NCI-H1694 treated with DMSO at 0.1 percent for 48 hours (cell line): ENCODE measurements at places on chromosomes 1 and 21.

DNA sequence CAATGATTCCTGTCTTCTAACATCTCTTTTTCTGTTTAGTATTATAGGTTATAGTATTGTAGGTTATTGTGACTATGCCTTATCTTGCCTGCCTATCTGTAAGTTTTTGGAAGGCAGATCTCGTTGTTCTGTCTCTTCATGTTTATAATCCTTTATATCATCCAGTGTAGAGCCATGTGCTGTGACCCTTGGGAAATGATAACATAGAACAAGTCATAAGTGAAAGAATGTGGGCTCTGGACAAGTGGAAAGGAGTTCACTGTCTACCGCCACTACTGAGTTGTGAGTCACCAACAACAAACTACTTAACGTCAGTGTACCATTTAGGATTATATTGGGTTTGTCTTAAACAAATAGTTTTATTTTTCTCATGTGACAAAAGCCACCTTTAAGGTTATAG is 139.3 kb downstream of the LYPLAL1 start:
- DNase-seq, result no peak

DNA sequence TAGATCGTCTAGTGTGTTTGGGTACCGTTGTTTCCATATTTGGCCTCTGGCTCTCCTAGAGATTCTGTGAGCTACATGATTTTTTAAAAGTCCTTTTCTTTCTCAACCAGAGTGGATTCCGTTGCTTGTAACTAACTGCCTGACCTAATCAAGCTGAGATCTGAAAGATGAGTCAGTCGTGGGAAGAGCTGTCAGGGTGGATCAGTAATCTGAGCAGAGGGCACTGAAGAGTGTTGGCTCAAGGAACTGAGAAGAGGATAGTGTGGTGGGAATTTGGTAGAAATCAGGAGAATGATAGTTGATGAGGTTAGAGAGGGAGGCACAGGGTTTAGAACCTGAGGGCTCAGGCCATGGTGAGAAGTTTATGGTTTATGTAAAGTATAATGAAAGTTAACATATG is 52.2 kb downstream of the TRAF5 start:
- DNase-seq, result no peak

- DNase-seq, result no peak
Measured at GRCh38 chr1:242530761-242531160, 6.3 kb upstream of the PLD5 start.

DNA sequence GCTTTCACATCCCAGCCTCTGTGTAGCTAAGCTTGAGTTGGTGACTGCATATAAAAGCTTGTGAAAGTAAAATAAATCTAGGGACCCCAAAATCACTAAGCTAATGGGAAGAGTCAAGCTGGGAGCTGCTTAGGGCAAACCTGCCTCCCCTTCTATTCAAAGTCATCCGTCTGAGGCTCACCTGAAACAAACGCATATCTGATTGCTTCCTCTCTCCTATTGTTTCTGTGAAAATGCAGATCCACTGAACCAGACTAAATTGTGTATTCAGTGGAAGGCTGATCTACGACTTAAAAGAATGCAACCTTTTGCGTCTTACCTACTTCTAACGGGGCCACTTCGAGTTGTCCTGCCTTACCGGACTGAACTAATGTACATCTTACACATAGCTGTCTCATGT is 70.3 kb downstream of the LTN1 start:
- no peak for DNase-seq

GRCh38 chr1:227791425-227792143 is 23.9 kb upstream of the PRSS38 start:
- no peak for DNase-seq

- DNase-seq, result no peak
Measured at GRCh38 chr1:28246427-28246832, 10.5 kb downstream of the ATP5IF1 start.

DNA sequence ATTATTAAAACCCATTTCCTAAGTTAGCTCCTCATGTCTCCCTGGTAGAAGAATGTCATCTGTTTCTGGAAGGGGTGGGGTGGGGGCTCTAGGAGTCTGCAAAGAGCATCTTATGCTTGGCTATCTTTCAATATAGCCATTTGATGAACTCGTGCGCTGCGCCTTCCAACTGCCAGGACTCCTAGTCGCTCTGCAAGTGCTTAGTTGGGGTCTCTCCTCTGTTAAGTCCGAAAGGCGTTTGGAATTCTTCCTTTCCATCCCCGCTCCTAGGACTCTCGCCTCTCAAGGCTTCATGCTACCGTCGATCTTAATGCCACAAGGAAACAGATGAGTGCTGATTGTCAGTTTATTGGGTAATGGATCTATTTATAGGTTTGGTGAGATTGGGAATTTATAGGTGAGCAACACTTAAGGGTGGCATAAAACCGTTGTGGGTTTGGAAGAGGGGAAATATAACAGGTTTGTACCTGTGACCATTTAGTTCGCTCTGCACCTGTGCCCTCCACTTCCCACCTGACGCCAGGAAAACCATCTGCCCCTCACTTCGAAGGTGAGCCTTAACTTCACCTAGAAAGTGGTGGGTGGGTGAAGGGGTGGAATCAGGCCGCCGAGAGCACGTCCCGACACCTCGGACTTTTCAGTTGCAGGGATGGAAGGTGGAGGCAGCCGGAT is 1.1 kb downstream of the KCNH1 start:
- DNase-seq, result no peak

DNA sequence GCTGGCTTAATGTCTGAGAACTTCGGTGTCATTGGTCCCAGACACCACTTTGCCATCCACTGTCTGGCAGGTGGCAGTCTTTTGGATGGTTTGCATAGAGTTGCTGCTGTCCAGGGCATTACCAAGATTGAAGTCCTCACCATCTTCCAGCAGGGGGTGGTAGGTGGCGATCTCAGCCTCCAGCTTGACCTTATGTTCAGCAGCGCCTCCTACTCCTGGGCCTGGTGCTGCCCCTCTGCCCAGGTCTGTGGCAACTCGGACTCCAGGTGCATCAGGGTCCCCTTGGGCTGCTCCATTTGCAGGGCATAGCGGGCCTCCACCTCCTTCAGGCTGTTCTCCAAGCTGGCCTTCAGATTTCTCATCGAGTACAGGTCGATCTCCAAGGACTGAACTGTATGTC is 573.3 kb upstream of the NCAM2 start:
- no peak for DNase-seq

- DNase-seq, result no peak
Measured at GRCh38 chr21:35824136-35824535, 236.2 kb downstream of the SETD4 start.

- no peak for DNase-seq
Measured at GRCh38 chr21:19261731-19262376, 858.3 kb upstream of the TMPRSS15 start.

DNA sequence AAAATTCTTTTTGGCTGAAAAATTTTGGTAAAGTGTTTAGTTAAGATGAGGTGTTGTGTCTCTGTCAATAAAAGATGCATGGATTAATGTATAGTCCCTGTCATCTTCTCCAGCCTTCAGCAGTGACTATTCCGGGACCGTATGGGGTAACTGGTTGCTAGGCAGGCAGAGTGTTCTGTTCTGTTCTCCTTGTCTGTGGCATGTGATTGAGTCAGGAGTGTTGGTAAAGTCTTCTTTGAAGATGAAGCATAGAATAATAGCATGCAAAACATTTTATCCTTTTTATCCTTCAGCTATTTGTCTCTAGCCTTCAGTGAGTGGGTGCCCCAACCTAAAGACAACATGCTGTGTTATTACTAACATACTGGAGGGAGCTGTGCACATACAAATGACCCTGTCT is 74.6 kb downstream of the RGL1 start:
- DNase-seq, result no peak

GRCh38 chr1:33425900-33426299 is 5.0 kb downstream of the PHC2 start:
- no peak for DNase-seq

GRCh38 chr1:22862752-22863151 is 109.9 kb downstream of the LACTBL1 start:
- no peak for DNase-seq
